GM18507 (cell line): ENCODE measurements at places on chromosomes 12 and 14.
A peak's percentile ranks its signal among the peaks of the same experiment; 100 is the strongest.

DNA sequence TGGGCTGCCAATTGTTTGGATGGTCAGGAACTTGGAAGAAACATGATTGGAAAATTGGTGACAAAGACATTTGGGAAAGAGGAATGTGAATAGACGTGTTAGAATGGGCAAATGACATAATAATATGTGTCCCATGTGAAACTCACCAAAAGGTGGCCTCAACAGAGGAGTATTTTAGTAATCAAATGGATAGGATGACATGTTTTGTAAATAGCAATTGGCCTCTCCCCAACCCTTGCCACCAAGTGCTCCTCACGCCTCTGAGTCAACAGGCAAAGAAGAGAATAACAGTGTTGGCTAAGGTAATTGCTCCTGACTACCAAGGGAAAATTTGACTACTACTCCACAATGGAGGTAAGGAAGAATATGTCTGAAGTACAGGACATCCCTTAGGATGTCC lies 81.4 kb downstream of the ATXN7L3B start:
- DNase-seq = no peak

DNA sequence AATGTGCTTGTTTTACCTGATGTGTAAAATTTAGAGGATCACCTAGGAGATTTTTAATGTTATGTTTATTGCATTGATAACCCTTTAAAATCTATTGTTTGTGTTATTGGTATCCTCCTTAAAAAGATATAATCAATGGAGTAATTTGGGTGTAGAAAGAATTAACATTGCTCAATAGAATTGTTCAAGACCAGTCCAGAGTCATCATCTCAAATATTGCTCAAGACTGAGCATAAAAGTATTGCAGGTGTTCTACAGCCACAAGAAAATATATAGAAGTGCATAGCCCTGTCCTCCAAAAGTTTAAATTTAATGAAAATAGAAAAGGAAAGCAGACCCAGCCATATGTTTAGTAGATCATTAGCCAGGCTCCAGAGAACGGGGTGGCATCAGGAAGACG lies 102.5 kb upstream of the ARID2 start:
- no peak for DNase-seq

DNA sequence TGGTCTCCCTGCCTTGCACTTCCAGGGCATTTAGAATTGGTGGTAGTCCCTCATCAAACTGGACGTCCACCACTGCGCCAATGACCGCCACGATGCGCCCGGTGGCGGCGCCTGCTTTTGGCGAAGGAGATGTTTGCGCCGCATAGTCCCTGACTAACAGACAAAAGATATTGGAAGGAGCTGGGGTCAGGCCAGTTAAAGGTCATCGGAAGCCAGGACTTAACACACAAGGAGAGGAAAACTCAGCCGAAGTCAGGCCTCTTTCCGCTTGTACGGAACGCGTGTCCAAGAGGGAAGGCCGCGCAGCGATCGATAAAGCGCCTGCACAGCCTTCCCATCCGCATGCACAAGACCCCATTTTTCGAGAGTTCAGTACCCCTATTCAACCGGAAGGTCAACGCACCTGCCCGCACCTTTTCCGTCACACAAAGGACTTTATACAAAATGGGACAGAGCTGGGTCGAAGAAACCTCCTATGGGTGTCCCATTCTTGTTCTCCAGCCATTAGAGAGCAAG lies 525 bp downstream of the ATP5F1B start:
- DNase-seq = no peak

GRCh38 chr12:66188584-66189485 lies at the start of gene IRAK3:
Gene IRAK3 (plus strand): TSS chr12:66189214. CDS start chr12:66189300, 86 bp downstream.
- peak; percentile 22 for DNase-seq

GRCh38 chr14:93619176-93619793 lies 169.0 kb downstream of the PRIMA1 start:
- DNase-seq = peak; percentile 25

- no peak for DNase-seq
Observed at GRCh38 chr12:109981311-109981710, 14.9 kb downstream of the GIT2 start.

DNA sequence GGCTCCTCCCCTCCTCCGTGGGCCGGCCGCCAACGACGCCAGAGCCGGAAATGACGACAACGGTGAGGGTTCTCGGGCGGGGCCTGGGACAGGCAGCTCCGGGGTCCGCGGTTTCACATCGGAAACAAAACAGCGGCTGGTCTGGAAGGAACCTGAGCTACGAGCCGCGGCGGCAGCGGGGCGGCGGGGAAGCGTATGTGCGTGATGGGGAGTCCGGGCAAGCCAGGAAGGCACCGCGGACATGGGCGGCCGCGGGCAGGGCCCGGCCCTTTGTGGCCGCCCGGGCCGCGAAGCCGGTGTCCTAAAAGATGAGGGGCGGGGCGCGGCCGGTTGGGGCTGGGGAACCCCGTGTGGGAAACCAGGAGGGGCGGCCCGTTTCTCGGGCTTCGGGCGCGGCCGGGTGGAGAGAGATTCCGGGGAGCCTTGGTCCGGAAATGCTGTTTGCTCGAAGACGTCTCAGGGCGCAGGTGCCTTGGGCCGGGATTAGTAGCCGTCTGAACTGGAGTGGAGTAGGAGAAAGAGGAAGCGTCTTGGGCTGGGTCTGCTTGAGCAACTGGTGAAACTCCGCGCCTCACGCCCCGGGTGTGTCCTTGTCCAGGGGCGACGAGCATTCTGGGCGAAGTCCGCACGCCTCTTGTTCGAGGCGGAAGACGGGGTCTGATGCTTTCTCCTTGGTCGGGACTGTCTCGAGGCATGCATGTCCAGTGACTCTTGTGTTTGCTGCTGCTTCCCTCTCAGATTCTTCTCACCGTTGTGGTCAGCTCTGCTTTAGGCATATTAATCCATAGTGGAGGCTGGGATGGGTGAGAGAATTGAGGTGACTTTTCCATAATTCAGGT lies at the start of gene PSEN1:
Gene PSEN1 (plus strand): TSS at position 121 of the 839 bp plus-strand sequence. CDS start 11,513 bp downstream, outside the sequence.
- DNase-seq = peak; percentile 98

DNA sequence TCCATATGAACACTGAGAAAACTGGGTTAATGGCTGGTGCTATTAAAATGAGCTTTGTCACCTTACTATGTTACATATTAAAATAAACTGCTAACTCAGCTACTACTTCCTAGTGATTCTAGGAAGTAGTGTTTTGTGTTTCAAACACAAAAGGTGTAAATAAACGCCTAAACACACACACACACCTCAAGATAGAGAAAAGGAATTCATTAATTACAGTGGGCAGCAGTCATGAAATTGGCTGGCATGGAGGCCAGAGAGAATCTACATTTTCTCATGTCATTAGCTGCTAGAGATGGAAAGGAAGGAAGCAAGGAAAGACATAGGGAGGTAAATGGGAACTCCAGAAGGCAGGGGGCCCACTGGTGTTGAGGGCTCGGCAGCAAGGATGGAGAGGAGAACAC lies 787 bp upstream of the PRMT5 start:
- DNase-seq = no peak

- no peak for DNase-seq
Observed at GRCh38 chr12:28129031-28129430, 61.2 kb upstream of the CCDC91 start.

DNA sequence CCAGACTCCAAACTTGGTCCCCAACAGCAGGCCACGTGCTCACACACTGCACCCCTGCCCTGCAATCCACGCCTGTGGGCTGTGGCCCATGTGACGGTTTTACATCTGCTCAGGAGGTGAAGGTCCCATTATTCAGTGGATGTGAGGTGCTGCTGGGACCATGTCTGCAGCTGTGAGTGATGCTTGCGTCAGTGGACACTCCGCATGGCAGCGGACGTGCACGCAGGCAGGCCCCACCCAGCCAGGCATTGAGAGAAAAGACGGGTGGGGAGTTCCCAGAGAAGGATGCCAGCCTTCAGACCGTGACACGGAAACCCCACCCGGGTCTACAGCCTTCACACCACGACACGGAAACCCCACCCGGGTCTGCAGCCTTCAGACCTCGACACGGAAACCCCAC lies 67.6 kb downstream of the NOC4L start:
- DNase-seq = no peak

GRCh38 chr14:95404583-95404982 lies 84.9 kb upstream of the CLMN start:
- DNase-seq = no peak

GRCh38 chr14:23483236-23483854 lies 13.8 kb downstream of the NGDN start:
- no peak for DNase-seq

- DNase-seq = no peak
Observed at GRCh38 chr12:26292596-26292995, 97.2 kb downstream of the SSPN start.

GRCh38 chr14:22852940-22853767 lies 16.8 kb downstream of the MMP14 start:
- peak; percentile 71 for DNase-seq

- DNase-seq = peak; percentile 48
Observed at GRCh38 chr12:112900298-112901145, 6.2 kb upstream of the OAS1 start.

DNA sequence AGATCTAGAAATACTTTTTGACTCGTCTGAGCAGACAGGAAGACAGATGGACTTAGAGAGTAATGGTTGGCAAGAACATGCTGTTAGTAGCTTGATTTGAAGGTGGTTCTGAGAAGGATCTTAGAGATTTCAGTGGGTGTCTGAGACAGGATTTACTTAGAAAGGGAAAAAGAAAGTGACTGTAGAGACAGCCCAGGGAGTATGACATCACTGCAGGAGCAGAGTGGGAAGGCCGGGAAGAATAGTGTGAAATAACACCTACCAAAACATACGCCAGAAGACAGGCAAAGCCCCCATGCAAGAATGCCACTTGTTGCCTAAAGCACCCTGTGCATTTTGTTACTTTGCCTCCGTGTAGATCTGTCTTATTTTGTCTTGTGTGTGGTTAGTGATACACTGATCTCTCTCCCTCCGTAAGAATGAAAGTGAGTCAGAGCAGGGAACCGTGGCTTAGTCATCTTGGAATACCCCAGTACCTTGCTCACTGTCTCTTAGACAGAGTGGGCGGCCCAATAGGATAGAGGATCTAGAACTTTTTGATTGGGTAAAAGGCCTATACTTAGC lies 161.3 kb upstream of the IFNG-AS1 start:
- no peak for DNase-seq

DNA sequence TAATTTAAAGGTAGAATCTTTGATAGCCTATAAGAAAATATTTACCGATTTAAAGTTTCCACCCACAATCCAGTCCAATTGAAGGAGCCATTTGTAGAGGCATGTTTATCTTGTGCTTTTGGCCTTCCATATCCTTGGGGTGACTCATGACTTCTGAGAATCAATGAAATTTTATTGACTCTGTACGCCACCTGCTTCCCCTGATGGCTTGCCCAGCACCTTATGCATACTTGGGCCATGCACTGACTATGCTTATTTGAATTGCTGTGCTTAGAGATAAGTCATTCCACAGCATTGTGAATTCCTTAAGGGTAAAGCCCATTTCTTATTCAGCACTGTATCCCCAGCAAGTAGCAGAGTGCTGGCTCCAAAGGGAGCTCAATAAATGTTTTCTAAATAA lies 954.8 kb upstream of the SEL1L start:
- no peak for DNase-seq

GRCh38 chr12:120836114-120836684 lies 68.0 kb downstream of the SPPL3 start:
- DNase-seq = no peak

GRCh38 chr12:2302711-2303580 lies 250.2 kb downstream of the CACNA1C start:
- DNase-seq = no peak

GRCh38 chr12:79615596-79616560 lies 74.9 kb downstream of the PAWR start:
- no peak for DNase-seq
